ENCODE measurements at places on chromosomes 3 and 15.

- DNase-seq, result no peak
Measured at GRCh38 chr3:61725851-61726333, 164.5 kb downstream of the PTPRG start.

GRCh38 chr3:188001093-188001492 lies 152.9 kb upstream of the LPP start:
- no peak for DNase-seq

GRCh38 chr3:151058740-151059139 lies 26.7 kb upstream of the MED12L start:
- DNase-seq, result no peak

GRCh38 chr15:46265664-46266347 lies 631.0 kb downstream of the SQOR start:
- DNase-seq, result no peak

- DNase-seq, result peak; percentile 54
Measured at GRCh38 chr3:50226888-50227389, 9.1 kb upstream of the GNAI2 start.

GRCh38 chr3:187667526-187667925 lies 2.7 kb downstream of the SST start:
- no peak for DNase-seq

- peak; percentile 47 for DNase-seq
Measured at GRCh38 chr15:60568301-60568742, 89.4 kb upstream of the ICE2 start.

DNA sequence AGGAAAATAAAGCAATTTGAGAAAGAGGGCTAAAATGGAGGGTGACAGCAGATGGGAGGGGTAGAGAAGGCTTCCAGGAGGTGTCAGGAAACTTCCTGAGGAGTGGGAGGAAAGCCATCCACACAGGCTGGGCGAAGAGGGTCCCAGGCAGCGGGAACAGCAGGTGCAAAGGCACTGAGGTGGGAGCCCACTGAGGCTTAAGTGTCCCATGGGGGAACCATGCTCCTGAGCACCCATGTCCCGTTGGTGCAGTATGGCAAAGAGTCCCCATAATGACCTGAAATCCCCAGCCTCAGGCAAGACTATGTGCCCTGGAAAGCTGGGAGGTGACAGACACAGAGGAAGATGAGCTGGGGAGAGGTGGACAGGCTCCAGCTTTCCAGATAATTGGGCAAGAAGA lies 30.0 kb downstream of the CFAP100 start:
- no peak for DNase-seq

- no peak for DNase-seq
Measured at GRCh38 chr15:51709031-51709430, 27.7 kb downstream of the SCG3 start.

DNA sequence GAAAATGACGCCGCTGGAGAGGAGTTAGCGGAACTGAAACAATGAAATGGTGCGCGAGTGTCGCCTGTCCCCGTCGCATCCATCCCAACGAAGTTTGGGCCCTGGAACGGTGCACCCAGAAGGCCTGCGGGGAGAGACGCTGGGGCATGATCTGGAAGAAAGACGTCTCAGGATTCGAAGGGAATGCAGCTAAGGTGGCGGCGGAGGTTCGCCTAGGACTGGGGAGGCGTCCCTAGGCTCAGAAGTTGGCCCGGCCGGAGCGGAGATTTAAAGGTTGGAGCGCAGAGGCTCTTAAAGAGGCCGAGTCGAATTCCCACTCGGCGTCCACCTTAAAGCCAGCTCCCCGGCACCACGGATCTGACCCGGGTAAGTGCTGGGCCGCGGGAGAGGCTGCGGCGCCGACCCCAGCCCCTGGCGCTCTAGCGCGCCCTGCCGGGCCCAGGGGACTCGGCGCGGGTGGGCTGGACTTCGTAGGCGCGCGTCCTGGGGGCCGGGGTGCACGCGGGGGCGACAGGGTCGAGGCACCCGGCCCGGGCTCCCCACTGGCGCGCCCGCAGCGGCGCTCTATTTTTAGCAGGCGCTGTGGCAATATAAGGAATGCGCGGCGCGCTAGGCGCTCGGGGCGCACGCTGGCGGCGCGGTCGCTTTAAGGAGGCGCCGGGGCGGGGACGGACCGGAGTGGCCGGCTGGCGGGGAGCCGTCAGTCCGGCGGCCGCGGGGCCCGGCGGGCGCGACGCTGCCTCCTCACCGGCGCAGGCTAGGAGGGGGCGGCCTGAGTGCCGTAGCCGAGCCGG lies at the start of gene MRAS:
TSS of gene MRAS (plus strand) at position 620 of the 794 bp plus-strand sequence. CDS start 24,305 bp downstream, outside the sequence.
- DNase-seq, result no peak

GRCh38 chr15:101012326-101013200 lies 93.4 kb downstream of the LRRK1 start:
- DNase-seq, result no peak

- no peak for DNase-seq
Measured at GRCh38 chr15:49301562-49301961, 121.5 kb upstream of the FGF7 start.

DNA sequence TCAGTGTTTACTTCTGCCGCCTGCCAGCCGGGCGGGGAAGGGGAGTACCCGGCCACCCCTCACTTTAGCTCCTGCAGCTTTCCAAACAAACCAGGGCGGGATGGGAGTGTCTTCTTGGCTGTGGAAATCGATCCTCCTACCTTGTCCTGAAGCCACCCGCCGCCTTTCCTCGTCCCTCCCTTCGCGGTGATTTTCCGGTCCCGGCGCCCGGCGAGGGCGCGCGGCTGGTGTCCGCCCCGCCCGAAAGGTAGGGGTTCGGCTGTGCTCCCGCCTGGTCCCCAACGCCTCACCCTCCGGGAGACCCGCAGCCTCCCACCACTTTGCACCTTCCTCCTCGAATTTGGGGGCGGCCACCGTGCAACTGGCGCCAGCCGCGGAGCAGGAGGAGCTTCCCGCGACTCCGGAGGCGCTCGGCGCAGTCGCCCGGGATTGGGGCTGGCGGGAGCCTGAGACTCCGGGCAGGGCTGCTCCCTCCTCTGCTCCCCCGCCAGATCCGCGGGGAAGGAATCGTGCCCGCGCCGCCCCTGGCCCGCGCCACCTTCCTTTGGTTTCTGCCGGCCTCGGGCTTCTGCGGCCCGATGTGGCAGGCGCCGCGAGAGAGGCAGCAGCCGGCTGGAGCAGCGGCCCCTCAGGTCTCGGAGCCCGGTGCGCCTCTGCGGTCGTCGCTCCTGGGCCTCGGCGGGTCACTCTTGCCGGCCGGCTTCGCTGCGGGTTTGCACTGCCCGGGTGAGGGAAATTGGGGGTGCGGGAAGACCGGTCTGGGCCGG lies 30.7 kb upstream of the ST3GAL6 start:
- DNase-seq, result peak; percentile 16

DNA sequence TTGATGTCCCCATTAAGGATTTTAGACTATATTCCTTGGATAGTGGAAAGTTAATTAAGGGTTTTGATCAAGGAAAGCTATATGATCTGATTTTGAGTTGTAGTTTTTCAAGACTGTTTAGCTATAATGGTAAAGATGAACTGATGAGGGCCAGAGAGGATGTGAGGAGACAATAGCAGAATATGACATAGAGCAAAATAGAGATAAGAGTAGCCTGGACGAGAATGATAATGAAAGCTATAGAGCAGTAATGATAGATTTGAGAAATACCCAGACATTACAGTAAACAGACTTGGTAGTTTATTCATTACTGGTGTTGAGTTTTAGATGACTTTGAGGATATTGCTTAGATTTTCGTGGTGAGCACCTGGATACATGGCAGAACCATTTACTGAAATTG lies 3.8 kb downstream of the SUCNR1 start:
- no peak for DNase-seq

GRCh38 chr3:8464668-8465067 lies 37.0 kb upstream of the LMCD1 start:
- no peak for DNase-seq

DNA sequence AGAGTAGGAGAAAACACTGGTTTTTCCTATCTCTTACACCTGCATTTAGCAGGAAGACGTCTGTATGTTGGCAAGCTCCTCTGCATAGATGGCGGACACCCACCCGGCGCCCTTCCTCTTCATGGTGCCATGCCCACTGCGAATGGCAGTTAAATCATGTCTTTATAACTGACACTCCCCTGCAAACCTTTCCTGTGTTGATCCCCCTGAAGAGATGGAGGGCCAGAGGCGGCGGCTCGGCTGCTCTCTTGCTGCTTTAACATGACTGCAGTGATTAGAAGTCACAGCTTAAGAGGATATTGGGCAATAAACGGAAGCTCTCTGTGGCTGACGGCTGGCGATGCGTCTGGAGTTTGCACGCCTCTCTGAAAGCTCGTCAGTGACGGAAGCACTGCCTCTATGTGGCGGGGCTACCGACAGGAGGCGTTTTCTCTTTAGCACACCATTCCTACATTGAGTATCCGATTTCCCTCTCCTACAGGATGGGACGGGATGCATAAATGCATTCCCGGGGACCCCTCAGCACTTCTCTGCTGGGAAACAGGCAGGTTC lies 25.5 kb upstream of the SNRPA1 start:
- peak; percentile 22 for DNase-seq

DNA sequence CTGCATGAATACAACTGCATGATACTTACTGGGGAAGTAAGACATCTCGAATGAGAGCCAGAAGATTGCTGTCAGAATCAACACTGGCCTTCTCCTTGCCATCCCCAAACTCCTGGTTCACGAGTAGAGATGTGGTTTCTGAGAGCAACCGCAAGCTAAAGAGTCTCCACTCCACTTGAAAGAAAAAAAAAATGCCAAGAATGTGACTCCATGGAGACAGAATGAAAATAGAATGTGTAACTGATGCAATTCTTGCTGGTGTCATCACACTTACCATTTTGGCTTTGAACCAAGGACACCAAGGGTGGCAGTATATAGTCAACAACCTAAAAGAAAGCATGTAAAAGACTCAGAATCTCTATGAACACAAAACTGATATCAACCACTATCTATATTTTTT lies 280.4 kb downstream of the ULK4 start:
- DNase-seq, result no peak

DNA sequence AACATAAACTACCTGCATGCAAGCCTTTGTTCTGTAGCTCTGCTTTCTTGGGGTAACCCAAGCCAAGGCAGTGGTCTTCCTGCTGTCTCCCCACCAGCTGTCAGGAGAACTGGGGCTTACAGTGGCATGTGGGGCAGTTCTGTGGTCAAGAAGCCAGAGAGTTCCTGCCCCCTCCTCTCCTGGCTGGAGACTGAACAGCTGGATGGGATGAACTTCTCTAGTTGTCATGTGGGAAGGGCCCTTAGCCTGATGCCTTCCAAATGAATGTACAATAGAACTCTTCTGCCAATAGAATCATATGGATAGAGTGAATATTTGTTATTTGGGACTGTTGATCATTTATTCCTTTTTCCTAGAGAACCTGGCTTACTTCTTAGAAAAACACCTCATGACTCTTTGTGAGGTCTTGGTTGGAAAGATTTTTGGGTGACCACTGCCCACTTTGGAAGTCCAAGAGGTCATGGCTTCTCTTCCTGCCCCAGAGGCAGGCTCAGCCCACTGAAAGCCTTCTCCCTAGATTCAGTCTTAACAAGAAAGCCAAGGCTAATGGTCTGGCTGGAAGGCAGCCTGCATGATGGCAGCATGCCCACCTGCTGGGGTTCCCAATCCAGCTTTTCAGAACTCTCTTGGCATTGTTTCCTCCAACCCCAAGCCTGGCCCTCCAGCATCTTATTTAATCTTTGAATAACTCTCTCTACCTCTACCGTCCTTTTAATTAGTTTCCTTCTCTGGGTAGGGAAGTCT lies 462.9 kb upstream of the PROK2 start:
- no peak for DNase-seq

DNA sequence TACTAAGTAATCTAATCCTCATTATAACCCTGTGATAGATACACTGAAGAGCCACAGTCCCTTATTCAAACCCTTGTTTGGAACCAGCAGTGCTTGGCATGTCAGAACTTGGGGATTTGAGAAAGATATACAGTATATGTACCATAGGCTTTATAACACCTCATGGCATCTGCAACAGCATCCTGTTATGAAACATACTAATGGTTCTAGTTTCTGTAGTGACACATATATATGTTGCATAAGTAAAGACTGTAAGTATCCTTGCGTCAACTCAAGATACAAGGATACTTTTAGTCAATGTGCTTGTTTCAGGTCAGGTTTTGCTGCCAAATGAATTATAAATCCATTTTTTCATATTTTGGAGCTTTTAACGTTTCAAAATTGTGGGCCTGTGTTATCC lies 58.5 kb downstream of the CCNL1 start:
- DNase-seq, result no peak

GRCh38 chr15:99014803-99015697 lies 7.5 kb upstream of the PGPEP1L start:
- peak; percentile 13 for DNase-seq

DNA sequence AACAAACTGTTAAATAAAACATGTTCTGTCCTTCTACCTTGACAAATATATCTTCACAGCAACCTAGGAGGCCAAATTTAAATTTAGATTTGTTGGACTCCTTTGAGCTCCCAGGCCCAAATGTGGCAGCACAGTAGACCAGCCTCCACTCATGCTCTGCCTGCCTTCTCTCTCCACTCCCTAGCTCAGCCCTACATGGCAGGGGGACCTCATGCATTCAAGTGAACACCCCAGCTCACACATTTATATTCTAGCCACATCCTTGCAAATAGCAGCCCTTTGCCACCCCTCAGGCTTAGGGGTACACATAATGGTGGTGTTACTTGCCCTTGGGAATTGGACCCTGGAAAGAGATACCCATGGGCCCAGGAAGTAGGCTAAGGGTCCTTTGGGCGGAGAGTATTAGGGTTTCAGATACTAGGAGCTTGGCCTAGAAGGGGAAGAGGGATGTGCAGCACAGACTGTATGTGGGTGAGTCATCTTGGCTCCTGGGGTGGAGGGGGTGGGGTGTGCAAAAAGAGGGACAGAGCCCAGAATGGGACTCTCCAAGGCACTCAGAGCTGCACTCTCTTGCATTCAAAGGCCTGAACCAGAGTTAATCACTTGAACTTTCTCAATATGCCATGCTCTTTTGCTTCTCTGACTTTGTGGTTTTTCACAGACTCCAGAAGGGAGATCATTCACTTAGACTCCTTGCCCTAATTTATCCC lies 268.4 kb upstream of the ROPN1 start:
- DNase-seq, result no peak

GRCh38 chr3:158453865-158454264 lies 117.1 kb upstream of the MLF1 start:
- no peak for DNase-seq

GRCh38 chr3:48271763-48272498 lies 31.0 kb downstream of the ZNF589 start:
- DNase-seq, result no peak

GRCh38 chr15:100229181-100230163 lies 112.3 kb downstream of the ADAMTS17 start:
- DNase-seq, result no peak

- DNase-seq, result no peak
Measured at GRCh38 chr3:27119639-27120038, 249.5 kb downstream of the NEK10 start.

- DNase-seq, result peak; percentile 89
Measured at GRCh38 chr3:125055913-125056745, at the start of gene HEG1. HEG1 (minus strand) TSS chr3:125055997; CDS start chr3:125055890, 107 bp downstream.

All from germinal center (tissue), 1 donor.